ENCODE measurements at places on chromosomes 3 and 15.
A peak's percentile ranks its signal among the peaks of the same experiment; 100 is the strongest.

DNA sequence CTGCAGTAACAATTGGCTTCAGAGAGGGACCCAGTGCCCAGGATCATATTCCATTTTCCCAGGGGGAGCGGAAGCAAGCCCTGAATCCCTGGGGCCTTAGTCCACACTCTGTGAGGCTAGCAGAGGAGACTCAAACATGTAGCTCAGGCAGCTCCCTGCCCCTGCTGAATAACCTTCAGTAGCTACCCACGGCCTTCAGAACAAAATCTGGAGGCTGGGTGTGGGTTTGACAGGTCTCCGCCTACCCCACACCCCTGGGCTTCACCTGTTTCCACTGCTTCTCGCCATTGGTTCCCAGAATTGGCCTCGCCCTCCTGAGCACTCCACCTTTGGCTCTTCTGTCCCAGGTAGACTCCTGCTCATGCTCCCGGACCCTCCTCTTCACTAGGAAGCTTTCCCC lies 93.6 kb upstream of the ATP2B2 start:
- no peak for DNase-seq

- peak; percentile 41 for DNase-seq
Observed at GRCh38 chr3:101828691-101829436, 20.4 kb upstream of the NFKBIZ start.

GRCh38 chr3:188956839-188957489 lies 214.8 kb upstream of the TPRG1 start:
- peak; percentile 18 for DNase-seq

DNA sequence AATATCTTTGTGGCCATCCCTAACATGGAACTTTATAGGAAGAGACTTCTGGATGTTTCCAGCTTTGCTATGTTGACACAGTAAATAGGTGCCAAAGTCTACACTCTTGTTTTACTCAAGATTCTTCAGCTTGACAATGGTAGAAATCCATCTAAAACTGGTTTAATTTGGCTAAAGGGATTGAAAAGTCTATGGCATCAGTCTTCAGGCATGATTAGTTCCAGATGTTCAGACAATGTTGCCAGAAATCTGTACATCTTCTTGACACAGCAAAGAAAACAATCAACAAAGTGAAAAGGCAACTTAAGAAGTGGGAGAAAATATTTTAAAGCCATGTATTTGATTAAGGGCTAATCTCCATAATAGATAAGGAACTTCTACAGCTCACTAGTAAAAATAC lies 130.5 kb downstream of the LRRC3B start:
- DNase-seq, result no peak

- no peak for DNase-seq
Observed at GRCh38 chr3:24450160-24450907, 44.3 kb downstream of the THRB start.
